ENCODE measurements at places on chromosomes 16 and 17.

DNA sequence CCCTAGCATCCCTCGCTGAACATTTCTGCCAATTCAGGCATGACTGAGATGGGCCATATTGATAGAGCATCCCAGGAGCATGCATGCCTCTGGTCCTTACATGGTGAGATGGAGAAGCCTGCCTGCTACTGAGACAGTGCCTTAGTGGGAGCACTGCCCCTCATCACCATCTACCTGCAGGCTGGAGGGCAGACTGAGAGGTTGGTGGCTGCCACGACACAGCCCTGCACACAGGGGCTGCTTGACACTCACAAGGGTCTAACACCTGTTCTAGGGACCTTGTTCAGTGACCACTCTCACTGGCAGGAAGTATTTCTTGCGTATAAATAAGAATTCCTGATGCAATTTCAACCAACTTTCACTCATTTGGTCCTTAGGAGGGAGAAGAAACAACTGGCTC, 34.0 kb downstream of the WIPI1 start:
- DNase-seq, result no peak

DNA sequence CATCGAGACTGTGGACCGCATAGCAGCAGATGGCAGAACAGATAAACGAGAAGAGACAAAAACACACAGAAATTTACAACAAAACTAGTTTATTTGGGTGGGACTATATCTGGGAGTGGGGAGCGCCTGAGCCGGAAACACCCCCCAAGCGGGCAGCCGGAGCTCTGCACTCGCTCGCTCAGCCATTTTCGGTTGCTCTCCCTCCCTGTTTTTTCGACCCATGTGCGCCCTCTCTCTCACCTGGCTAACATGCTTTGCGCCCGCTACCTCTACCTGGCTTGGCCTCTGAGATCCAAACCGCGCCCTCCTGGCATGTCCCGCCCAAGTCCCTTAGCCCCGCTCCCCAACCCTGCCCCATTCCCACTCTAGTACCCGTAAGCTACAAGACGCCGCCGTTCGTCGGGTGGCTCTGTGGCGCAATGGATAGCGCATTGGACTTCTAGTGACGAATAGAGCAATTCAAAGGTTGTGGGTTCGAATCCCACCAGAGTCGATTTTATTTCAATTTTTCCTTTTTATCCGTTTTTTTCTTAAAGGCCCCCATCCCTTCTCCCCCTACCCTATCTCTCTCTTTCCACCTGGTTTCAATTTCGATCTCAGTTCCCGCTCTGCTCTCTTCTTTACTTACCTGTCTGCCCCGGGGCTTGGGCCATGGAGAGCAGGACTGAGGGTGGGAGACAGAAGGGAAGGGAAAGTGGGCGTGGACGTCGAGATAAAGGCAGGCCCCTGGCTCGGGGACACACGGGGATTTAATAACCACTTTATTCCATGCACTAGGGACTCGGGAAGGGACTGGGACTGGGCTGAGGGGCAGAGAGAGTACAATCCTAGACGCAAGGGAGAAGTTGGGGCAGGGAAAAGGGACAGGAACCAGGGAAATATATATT, 2.4 kb upstream of the ALOXE3 start:
- DNase-seq, result peak; percentile 67

GRCh38 chr16:4769306-4769638, 2.3 kb upstream of the ZNF500 start:
- DNase-seq, result no peak

GRCh38 chr16:46768809-46769208, 20.7 kb upstream of the MYLK3 start:
- DNase-seq, result no peak

DNA sequence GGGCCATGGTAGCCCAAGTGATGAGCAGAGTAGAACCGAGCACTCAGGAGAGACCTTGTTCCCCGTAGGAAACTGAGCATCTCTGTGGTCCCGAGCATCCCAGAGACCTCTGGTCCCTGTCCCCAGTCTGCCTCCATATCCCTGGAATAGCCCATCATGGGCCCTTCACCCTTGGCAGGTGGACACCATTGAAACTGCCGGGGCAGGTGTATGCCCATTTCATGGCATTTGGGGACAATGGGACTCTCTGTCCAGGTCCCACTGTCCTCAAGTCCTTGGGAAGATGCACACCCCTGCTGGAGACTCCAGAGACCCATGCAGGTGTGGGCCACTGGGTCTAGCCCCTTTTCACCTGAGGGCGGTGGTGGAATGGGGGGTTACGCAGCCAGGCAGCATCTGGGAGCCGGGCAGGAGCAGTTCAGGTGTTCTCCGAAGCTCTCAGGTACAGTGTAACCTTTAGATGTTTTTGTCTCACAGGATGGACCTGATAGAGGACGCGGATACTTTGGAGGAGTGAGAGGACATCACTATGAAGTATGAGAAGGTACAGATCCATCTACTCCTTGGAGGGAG, 75.9 kb downstream of the GOSR1 start:
- DNase-seq, result no peak

GRCh38 chr16:64638766-64639165, 483.1 kb downstream of the CDH11 start:
- DNase-seq, result no peak

GRCh38 chr17:28839221-28839620, 3.4 kb downstream of the FAM222B start:
- no peak for DNase-seq

DNA sequence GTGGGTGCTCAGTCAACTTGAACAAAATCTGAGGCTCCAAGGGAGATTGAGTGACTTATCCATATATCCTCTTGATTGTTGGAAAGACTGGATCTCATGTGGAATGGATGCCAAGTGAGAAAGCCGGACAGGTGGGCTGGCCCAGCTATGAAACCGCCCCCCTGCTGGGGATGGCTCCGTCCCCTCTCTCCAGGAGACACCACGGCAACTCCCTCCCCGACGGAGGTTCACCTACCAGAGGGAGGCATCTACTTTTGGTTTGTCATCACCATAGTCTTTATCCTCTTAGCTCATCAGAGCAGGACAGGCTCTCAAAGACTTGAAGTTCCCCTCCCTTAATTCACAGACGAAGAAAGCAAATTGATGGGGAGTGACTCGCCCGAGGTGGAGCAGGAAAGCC, 1.8 kb upstream of the ALG1 start:
- DNase-seq, result no peak

- DNase-seq, result no peak
Measured at GRCh38 chr17:71063127-71063526, 893.8 kb downstream of the KCNJ2 start.

All from activated CD4-positive, alpha-beta T cell treated with anti-CD3 and anti-CD28 coated beads, Interleukin-2, amount 50 U/mL, for 4 hours (primary cell).